ENCODE measurements at places on chromosomes 2 and 18. TPM values are rescaled to one million over a fixed set of nuclear protein-coding genes. Genes with fewer than 3 reads are reported as not detected.

IMPACT gene
- total RNA-seq = 17.6 TPM

L3MBTL4 gene
- 1.2 TPM for total RNA-seq

METTL4 gene
- 8.3 TPM for total RNA-seq

GRCh38 chr2:98448441-98449145, 3.9 kb downstream of the INPP4A start:
- no peak for DNase-seq
- no peaks in the 10 kb centered on the region for H3K27me3 ChIP-seq
- no peak overlapping the region for H3K4me3 ChIP-seq
- peaks cover 83% of the 10 kb centered on the region for H3K4me1 ChIP-seq
- H3K36me3 ChIP-seq = no peaks in the 10 kb centered on the region

GRCh38 chr2:235378944-235379343, 114.9 kb upstream of the AGAP1 start:
- H3K4me1 ChIP-seq = no peaks in the 10 kb centered on the region
- DNase-seq = no peak
- H3K27ac ChIP-seq = no peak overlapping the region
- no peaks in the 10 kb centered on the region for H3K36me3 ChIP-seq

Measured in esophagus muscularis mucosa (tissue), 4 donors.